ENCODE measurements at places on chromosomes 5 and 9.

GRCh38 chr9:76558465-76558864 lies 99.5 kb downstream of the GCNT1 start:
- no peak for DNase-seq

DNA sequence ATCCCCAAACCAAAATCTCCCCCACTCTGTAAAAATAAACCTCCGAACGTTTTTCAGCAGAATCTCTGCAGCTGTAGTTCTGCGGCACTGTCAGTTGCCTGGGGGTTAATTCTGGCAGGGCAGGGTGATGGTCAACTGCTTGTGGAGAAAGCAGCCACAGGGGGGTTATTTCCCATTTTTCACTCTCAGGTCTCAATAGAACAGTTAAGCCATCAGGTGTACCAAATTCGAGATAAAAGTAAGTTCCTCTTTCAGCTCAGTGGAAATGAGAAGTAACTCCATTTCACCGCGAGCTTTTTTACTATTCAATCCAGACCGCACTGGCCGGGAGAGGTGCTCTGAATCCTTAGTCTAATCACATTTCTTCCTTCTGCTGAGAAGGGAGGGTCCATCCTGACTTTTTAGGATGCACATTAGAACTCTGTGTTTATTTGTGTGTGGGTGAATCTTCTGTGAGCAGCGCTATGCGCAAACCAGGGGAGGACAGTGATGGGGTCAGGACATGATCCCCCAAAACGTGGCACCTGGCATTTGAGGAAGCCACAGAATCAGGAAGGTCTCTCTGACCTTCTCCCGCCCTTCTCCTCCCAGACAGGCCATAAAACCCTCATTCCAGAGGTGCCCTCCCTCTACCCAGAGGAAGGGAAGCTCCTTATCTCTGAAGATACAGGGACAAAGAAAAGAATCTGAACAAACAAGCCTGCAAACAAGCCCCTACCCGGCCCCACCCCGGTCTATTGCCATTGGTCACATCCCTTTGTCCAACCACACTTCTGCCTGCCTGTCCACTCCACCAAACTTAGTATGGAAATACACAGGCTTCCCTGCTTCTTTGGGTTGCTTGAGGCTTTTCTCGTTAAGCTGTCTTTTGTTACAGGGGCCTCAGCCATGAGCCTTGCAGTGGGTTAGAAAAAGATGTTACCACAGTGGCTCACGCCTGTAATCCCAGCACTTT lies 229.0 kb downstream of the ROR2 start:
- no peak for DNase-seq

- no peak for DNase-seq
These were observed 83.3 kb upstream of the CCDC112 start for GRCh38 chr5:115379622-115380344.

GRCh38 chr9:3511551-3511950 lies 14.2 kb downstream of the RFX3 start:
- DNase-seq, result no peak

- peak; percentile 87 for DNase-seq
These were observed 186.0 kb downstream of the GOLPH3 start for GRCh38 chr5:31987985-31988710.

DNA sequence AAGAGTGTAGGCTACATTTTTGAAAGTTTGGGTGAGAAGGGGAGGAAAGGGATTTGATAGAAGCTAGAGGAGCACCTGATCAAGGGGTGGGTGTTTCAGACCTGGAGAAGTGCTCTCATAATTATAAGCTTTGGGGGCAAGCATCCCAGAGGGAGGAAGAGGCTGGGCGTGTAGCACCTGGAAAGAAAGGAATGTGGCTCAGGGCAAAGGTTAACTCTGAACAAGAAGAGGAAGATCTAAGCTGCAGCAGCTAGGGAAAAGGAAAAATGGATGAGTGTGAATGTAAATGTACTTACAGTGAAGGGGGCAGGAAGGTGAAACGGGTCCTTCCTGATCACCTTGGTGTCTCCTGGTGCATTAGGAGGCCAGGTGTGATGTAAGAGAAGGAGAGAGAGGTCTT lies 49.8 kb upstream of the ANKRD55 start:
- no peak for DNase-seq

DNA sequence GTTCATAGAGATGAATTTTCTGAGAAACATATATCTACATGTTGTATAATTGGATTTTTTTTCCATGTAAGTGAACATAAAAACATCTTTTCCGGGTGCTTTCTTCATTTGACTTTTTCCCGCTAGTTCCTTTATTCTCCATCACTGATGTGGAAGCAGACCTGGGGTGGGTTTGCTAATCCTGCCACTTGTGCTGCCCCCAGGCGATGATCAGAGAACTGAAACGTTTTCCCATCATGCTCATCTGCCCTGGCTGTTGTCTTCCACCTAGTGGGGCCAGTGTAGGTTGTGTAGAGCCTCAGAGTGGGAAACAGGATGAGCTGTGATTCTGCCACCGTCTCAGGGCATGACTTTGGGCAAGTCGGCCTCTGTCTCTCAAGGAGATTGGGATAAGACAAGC lies 34.2 kb upstream of the TGFBR1 start:
- no peak for DNase-seq

GRCh38 chr5:176157656-176158055 lies 80.6 kb upstream of the SIMC1 start:
- no peak for DNase-seq

DNA sequence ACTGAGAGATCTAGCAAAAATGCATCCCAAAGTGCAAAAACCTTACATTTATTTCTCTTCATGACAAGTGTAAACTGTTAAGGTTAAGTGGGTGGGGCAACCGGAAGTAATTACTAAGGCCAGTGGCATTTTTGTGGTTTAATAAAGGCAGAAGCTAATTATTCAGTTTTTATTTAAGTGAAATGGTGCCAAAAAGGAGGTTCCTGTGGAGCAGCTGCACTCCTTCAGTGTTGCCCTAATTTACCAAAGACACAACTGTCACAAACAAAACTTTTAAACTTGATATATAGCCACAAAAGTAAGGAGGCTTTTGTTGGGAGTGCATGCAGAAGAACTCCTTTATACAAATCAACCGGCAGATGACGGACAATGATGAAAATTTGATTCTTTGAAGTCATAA lies 81.6 kb downstream of the NDUFS4 start:
- DNase-seq, result no peak

- DNase-seq, result no peak
These were observed 89.5 kb upstream of the SLC1A1 start for GRCh38 chr9:4400731-4401130.

- DNase-seq, result no peak
These were observed 218.1 kb downstream of the AP3B1 start for GRCh38 chr5:78076351-78076750.

DNA sequence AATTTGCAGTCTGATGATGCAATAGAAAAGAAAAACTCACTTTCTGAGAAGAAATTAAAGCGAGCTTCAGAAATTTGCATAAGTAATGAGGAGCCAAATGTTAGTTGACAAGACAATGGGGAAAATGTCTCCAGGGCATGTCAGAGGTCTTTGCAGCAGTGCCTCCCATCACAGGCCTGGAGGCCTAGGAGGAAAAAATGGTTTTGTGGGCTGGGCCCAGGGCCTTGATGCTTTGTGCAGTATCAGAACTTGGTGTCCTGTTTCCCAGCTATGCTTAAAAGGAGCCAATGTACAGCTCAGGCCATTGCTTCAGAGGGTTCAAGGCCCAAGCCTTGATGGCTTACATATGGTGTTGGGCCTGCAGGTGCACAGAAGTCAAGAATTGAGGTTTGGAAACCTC lies 298.4 kb downstream of the SMARCA2 start:
- no peak for DNase-seq

- DNase-seq, result no peak
These were observed 25.0 kb downstream of the CCDC69 start for GRCh38 chr5:151198861-151199260.

DNA sequence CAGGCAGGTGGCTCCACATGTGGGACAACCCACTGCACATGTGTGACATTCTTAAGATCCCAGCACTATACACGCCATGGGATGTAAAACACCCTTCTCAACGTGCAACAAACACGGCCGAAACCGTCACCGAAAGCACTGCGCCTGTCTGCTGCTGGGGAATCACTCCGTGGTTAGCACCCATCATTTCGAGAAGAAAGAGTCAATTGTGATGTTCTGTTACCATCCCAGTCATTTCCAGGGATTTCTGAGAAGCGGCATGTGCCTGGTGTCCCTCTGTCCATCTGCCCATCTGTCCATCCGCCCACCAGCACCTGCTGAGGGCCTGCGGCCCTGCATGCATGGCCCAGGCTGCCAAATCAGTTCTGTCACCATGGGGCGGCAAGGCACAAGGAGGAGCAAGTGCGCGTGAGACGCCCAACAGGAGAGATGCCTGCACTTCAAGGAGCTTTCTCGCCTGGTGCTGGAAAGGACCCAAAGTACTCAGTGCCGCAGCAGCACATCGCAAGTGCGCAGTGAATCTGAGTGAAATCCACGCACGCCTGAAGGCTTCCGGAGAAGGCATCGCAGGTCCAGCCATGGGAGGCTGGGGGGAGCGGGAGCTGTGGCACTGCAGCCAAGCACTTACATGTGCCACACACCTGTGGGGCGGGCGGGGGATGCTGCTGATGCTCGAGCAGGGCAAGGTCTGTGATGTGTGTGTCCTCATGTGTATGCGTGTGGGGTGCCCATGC lies 38.0 kb downstream of the VAV2 start:
- DNase-seq, result no peak

- DNase-seq, result peak; percentile 79
These were observed 92.1 kb downstream of the NR3C1 start for GRCh38 chr5:143311428-143311827.

- no peak for DNase-seq
These were observed 8.0 kb downstream of the DBH start for GRCh38 chr9:133643978-133644760.

GRCh38 chr5:93196986-93197385 lies 384.0 kb downstream of the NR2F1-AS1 start:
- DNase-seq, result no peak

DNA sequence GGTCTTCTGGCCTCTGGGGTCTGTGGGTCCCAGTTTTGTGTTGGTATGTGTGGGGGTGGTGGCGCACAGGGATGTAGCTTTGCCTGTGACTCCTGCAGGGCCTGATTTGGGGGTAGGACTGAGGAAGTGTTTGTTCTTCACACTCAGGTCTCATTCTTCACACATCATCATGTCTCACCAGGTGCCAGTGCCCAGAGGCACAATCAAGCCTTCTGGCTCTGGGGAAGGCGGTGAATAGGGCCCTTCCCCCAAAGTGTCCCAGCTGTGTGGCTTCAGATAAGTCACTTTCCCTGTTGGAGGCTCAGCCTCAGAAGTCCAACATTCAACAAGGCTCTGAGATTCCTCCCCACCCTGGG lies 5.1 kb downstream of the DBN1 start:
- DNase-seq, result no peak

- no peak for DNase-seq
These were observed 27.4 kb downstream of the PTPA start for GRCh38 chr9:129138476-129139232.

- DNase-seq, result peak; percentile 79
These were observed 8.3 kb upstream of the TBC1D2 start for GRCh38 chr9:98263482-98264357.

GRCh38 chr9:121577166-121577565 lies 74.3 kb upstream of the DAB2IP start:
- no peak for DNase-seq

GRCh38 chr9:120948824-120949223 lies 22.2 kb upstream of the TRAF1 start:
- DNase-seq, result no peak

GRCh38 chr5:176538989-176539384 lies 1.8 kb upstream of the RNF44 start:
- no peak for DNase-seq

DNA sequence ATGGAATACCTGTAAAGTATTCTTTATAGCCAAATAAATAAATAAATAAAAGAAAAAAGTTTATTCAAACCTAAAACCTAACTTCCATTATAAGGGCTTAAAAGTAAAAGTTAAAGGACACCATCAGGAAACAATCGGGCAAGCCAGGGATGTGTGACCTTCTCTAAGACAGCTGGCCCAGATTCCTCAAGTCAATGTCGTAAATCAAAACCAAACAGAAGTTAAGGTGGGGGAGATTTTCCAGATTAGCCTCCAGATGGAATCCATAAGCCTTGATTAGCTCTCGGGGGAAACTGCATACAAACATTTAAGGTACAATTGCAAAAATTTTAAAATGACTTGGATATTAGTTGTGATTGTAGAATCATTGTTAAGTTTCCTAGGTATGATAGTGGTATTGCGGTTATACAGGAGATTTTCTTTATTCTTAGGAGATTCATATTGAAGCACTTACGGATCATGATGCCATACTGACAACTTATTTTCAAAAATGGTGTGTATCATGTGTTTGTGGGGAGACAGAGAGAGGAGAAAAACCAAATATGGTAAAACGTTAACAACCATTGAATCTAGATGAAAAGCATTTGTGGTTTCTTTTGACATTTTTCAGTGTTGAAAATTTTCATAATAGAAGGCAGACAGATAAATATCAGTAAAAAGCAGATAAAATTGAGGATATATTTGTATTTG lies 21.5 kb upstream of the MGAT1 start:
- no peak for DNase-seq

GRCh38 chr5:126516133-126516532 lies 78.9 kb downstream of the ALDH7A1 start:
- no peak for DNase-seq

DNA sequence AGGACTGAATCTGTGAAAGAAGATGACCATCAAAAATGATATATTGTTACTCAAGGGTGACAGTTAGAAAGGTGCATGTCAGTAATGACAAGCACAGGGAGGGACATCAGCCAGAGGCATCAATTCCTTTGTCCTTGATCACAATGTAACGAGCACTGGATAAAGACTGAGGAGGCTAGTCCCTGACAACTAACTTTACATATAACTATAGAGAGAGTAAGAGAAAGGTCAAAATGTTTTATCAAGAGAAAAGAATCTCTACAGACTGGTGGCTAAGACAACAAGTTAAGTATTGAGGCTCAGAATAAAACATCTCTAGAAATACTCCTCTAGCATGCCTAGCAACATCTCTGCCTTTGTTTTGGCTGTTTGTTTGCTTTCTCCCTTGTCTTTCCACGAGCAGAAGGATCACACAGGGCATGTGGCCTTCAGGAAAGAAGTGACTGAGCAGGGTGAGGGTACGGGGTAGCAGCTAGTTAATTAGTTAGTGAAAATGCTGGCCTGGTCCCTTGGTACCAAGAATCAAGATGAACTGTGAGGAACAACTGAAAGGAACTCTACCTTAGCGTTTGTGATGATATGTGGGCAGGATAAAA lies 724.1 kb upstream of the MEF2C start:
- DNase-seq, result no peak

DNA sequence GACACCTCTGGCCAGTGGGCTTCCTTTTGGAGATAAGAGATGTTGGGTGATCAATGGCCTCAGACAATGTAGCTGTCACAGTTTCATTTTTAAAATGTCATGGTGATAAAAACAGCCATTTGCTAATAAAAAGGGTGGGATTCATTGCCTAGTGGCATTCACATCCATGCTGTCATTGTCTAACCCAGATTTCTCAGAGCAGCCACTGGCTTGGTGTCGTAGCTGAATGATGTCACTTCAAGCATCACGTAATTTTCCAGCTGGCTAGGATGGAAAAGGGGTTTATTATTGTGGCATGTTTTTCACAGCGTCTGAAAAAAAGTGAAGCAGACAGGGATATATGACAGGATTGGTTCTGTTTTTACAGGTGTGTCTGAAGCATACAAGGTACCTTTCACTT lies 184.7 kb downstream of the AOPEP start:
- no peak for DNase-seq

All from brain microvascular endothelial cell (primary cell).